NCI-H2107 (cell line): ENCODE measurements at places on chromosomes 5 and 9.

GRCh38 chr9:109766351-109766750 is 13.6 kb upstream of the PALM2AKAP2 start:
- no peak for DNase-seq

DNA sequence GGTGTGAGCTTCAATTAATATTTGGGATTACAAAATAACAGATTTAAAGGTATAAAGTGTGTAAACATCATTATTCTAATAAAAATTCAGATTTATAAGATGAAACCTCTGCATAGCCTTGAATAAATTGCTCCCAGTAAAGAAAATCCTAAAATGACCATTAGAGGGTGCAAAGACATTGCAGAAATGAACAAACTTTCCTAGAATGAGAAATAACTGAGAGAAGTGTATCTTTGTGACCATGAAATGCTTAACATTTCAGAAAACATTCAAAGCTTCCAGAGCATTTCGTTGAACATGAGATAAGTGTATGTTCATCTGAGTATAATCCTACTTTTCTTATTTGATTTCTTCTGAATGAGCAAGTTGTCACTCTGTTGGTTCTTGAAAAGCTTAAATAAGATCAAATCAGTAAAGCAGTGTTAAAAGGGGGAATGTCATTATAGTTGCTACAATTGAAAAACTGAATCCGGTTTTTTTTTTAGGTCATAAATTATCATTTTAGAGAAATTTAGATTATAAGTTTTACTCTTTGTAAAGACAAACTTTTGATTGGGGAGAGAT is 24.7 kb upstream of the NUDT12 start:
- DNase-seq: peak; percentile 32

GRCh38 chr9:17116400-17116837 is 18.4 kb upstream of the CNTLN start:
- DNase-seq: no peak

DNA sequence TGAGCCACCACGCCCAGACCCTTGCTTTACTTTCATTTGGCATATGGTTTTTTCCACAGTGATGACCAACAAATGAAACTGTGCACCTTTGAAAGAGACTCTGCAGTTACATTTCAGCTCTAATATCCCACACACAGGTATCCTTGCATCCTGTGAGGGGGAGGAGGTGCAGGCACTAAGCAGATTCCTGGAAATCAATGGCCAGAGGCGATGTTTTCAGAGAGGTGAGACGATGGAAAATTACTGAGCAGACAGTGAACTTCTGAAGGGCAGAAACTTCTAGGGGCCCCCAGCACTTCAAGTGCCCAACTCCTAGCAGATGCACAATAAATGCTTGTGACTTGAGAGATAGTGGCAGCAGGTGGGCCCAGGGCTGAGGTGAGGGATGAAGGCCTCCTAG is 29.8 kb upstream of the GNE start:
- no peak for DNase-seq

DNA sequence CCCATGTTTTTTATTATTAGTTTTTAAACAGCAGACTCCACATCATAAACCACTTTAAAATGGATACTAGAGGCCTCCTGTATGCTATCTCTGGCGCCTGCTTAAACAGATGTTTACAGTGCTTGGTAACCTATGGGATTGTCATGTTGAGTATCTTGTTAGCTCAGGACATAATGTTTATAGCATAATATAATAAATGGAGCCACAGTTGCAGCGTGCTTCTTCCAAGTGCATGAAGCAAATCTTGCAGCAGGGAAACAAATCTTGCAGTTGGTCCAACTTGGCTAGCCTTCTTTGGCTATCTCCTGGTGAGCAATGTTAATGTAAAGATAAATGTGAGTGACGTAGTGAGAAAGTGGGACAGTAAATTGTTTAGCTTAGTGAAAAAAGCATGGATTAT is 2.8 kb downstream of the GHR start:
- no peak for DNase-seq

DNA sequence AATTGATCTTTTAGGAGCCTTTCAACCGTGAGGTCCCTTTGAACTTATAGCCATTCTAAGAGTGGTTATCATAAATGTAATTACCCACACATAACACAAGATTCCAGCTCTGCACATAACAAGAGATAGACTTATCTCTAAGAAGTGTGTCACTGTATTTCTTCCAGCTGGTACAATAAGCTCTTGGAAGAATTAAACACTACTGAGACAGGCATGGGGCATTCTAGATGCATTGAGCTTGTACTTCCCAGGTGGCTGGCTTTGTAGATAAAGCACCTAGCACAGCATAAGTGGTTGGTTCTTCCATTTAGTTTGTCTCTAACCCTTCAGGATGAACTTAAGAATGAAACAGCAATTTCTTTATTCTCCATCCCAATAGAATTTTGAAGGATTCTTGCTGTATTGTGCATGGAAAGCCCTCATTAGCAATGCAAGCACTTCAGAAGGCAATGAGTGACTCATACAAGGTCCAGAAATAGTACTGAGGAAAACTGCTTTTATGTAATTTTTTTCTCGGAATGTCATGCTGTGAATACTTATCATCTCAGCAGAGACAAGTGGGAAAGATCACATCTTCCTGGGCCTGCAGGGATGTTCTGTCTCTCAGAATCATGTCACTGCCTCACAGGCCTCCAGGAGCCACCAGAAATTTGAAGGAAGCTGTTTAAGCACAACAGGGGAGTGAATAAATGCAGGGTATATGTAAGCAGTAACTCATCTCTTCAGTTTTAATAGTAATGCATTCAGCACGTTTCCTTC is 91.1 kb upstream of the CD180 start:
- no peak for DNase-seq

- DNase-seq: peak; percentile 52
Observed at GRCh38 chr5:176816043-176816745, 5.8 kb downstream of the UNC5A start.

- no peak for DNase-seq
Observed at GRCh38 chr5:141762790-141763368, 80.8 kb upstream of the ARAP3 start.

GRCh38 chr5:83377131-83377865 is 94.2 kb upstream of the VCAN start:
- DNase-seq: no peak

- DNase-seq: no peak
Observed at GRCh38 chr5:176418251-176418650, 1.9 kb upstream of the CLTB start.

GRCh38 chr9:4293293-4293941 is 6.5 kb downstream of the GLIS3 start:
- no peak for DNase-seq

GRCh38 chr5:178326374-178326715 is 93.7 kb upstream of the PHYKPL start:
- no peak for DNase-seq

GRCh38 chr9:135176284-135176683 is 88.8 kb downstream of the OLFM1 start:
- DNase-seq: no peak

- DNase-seq: peak; percentile 12
Observed at GRCh38 chr5:107671742-107672210, 1.0 kb upstream of the EFNA5 start.

DNA sequence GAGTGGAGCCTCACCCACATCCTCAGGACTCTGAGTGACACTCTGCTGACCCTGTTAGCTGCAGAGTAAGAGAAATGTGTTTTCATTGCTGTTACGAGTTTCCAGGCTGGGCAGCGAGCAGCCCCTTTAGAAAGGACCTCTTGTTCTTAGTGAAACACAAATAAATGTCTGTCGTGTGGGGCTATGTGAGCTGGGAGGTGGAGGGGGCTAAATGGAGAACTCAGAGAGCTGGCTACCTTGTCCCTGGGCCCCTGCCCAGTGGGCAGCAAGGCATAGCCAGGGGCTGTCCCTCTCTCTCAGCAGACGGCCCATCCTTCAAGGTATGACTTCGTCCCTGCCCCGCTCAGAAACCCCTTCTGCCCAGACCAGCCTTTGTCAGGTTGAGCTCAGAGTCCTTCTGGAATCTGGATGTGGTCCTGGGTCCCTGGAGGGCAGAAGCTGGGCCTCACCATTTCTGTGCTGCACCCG is 10.2 kb downstream of the DCANP1 start:
- no peak for DNase-seq

DNA sequence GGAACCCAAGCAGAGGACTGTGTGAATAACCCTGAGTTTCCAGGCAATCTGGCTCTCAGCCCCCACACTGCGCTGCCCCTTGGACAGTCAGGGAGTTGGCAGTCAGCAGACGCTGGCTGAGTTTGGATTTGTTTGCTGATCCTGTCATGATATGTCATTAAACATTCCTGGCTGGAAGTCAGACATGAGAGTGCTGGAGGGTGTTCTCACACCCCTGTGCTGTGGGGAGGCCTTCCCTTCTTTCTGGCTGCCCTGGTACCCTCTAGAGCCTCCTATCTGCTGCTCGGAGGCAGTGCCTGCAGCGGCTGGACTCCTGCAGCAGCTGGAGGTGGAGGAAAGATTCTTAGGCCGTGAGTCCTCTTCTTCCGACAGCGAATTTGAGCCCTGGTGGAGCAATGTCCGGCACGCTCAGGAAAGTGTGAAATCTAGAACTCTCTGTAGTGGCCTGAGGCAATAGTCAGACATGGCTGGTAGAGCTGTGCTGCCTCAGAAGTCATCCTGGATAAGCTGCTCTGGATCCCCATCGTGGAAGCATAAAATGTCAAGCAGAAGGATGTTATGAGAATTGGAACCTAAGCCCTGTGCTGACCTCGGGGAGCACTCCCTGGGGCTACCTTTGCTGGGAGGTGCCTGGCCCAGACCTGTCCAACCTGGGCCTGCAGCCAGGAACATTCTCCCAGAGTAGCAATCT is 72.0 kb downstream of the PDE8B start:
- DNase-seq: no peak

DNA sequence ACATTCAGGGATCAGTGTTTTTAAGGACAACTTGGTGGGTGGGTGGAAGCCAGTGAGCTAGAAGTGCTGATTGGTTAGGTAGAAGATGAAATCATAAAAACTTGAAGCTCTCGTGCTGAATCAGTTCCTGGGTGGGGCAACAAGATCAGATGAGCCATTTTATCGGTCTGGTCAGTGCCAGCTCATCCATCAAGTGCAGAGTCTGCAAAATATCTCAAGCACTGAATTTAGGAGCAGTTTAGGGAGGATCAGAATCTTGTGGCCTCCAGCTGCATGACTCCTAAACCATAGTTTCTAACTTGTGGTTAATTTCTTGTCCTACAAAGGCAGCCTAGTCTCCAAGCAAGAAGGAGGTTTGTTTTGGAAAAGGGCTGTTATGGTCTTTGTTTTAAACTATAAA is 166.4 kb downstream of the FAM170A start:
- no peak for DNase-seq

GRCh38 chr9:12846035-12846434 is 71.2 kb downstream of the LURAP1L start:
- no peak for DNase-seq

GRCh38 chr5:111935835-111936234 is 178.8 kb upstream of the NREP start:
- no peak for DNase-seq

GRCh38 chr9:97363661-97364299 is 48.1 kb upstream of the TDRD7 start:
- no peak for DNase-seq

DNA sequence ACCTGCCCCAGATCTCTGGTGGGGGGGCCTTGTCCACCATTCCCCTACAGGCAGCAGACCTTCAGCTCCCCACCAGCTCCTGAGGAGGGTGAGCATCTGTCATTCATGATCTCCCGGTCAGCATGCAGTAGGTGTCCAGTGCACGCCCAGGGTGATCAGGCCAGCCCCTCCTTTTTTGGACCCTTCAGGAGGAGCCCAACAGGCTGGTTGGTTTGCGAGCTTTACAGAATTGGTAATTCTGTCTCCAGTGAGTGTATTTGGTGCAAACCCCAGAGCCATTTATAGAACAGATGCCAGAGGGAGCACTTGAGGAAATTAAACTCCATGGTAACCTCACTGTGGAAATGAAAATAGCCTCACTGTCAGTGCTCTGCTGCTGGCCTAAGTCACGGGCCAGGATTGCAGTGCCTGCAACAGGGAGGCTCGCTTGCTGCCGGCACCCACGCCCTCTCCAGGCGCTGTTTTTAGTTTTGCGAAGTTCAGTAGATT is 23.4 kb downstream of the WNK2 start:
- DNase-seq: peak; percentile 47

DNA sequence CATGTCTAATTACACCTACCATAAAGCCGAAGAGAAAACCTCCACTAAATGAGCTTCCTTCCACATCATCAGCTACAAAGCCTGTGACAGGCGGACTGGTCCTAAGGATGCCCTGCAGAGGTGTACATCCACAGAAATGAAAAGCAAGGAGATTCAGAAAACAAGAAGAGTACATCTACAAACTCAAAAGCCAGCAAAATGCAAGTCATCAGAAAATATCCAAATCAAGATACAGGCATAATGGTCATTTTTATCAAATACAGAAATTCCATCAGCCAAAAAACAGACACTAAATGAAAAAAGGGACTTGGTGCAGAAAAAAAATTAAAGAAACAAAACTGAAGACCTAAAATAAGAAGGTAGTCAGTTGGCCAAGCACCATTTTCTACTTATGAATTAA is 79.7 kb downstream of the FRMD3 start:
- no peak for DNase-seq

GRCh38 chr9:133994353-133995011 is 2.4 kb upstream of the VAV2 start:
- peak; percentile 60 for DNase-seq

GRCh38 chr5:3593771-3594509 is 1.7 kb upstream of the IRX1 start:
- no peak for DNase-seq

DNA sequence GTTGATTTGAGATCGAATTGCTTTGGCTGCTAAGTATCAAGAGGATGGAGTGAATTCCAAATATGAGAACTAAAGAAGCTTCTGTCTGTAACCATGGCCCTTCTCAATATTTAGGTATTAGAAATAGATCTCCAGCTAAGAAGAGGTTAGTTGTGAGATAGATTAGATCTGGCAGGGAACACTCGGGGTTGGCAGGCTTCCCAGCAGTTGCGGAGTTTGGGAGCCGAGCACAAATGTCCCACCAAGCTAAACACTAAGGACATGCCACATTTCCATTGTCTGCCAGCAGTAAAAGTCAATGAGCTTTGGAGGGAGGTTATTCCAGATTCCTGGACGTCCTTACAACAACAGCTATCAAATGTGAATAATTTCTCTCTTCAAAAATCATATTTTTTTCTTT is 85.8 kb downstream of the TAF11L14 start:
- DNase-seq: no peak
